Activated CD8-positive, alpha-beta memory T cell treated with anti-CD3 and anti-CD28 coated beads, Interleukin-2, amount 50 U/mL, for 4 hours (primary cell): ENCODE measurements at places on chromosomes 11 and 22.
A peak's percentile ranks its signal among the peaks of the same experiment; 100 is the strongest.

DNA sequence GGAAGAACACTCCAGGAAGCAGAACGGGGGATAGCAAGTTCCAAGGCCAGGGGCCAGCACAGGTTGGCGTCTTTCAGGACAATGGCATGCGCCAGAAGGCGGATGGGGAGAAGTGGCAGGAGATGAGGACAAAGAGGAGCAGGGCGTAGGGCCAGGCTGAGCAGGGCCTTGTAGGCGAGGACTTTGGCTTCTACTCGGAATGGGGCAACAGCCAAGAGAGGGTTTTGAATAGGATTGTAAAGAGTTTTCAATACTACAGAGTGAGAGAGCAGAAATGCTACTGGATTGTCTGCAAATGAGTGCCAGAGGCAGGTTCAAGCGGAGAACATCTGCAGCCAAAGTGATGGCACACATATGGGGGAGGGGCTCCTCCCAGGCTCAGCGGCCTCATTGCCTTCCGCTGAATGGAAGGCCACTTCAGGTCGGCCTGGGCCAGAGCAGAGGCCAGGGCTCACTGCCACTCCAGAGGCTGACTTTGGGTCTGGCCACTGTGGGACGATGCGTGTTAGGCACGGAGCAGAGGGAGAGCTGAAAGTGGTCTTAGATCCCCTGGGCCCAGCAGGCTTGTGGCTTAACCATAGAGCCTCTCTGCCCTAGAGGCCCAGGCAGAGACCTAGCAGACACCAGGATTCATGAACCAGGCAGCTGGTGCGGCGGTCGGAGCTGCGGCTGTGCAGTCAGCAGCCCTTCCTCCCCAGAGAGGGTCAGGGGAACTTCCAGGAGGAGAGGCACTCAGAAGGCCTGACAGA, 118.2 kb downstream of the DSCAML1 start:
- no peak for DNase-seq

DNA sequence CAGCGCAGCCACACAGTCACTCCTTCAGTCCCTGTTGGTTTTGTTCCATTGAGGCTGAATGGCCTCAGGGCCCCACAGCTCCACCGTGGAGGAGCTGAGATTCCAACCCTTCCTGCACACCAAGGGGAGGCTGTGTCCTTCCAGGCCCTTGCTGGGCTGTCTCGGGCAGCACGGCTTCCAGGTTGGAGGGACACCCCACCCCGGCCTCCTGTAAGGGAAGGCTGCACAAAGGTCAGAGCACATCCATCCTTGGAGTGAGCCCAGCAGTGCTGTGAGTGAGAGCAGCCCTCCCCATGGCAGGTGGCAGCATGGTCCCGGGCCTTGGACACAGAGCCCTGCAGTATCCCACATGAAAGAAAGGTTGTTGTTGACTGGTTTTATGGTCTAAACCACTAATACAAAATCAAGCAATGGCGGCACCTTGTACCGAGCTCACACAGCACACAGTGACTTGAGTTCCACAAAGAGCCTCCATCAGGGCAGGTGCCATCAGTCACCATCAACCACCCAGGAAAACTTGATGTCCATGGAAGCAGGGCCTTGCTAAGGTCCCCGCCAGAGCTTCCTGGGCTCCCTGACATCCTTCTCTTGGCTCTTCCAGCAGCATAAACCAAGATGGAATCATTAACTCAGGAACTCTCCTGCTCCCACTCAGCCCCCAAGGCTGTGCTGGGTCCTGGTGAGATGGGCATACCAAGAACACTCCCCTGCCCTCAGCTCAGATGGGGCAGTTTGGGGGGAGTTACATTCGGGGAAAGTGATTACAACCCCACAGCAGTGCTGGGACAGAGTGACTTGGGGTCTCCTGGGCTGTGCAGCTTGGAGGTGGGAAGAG, 1500.4 kb downstream of the TBC1D22A start:
- no peak for DNase-seq

GRCh38 chr11:76621868-76622267, 48.7 kb downstream of the LRRC32 start:
- DNase-seq, result peak; percentile 1

DNA sequence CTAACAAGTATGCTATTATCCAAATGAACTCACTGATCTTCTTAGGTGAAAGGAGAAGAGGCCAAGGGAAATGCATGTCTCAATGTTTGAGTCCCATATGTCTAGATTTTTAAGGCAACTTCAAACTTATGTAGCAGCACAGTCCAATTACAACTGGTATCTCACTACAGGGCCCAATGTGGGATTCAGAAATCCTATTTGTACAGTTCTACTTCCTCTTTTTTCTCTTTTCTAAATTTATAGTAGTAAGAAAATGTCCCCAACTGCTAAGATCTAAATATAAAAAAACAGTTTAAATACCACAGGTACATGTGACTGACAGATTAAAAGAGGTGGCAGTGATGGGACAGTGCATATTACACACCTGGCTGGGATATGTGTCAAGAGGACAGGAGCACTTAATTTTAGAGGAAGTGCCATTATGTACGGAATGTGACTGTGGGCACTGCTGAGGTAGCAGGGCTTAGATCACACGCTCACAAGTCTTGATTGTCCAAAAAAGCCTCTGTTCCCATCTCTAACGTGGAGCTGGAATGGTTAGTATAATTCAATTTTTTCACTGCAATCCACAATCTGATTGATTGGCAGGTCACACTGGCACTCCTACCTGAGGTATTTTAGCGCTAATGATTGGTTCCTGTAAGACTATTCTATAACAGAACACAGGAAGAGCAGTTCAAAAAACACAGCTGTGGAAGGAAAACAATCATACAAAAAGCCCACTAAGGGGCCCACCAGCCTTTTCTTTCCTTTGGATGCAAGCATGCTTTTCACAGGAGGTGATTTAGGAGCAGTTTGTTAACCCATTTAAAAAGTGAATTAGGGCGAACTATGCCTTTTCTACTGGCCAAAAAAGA, 34.6 kb downstream of the APOL5 start:
- no peak for DNase-seq

DNA sequence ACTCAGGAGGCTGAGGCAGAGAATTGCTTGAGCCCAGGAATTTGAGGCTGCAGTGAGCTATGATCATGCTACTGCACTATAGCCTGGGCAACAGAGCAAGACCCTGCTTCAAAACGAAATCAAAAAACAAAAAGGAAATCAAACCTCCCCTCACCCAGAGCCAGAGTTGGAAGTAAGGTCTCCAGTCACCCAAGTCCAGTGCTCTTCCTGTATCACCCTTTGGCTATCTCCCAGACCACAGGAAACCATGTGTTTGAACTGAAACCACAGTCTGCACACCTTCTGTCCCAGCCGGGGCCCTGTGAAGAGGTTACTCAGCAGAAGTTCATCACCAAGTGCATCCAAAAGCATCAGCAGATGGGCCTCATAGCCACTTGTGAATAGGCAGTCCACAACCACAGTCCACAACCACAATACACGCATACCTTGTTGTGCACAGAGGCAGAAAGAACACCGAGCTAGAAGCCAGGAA, 4.6 kb downstream of the MYH9 start:
- peak; percentile 47 for DNase-seq

- DNase-seq, result peak; percentile 9
Observed at GRCh38 chr22:47372111-47372581, 609.7 kb downstream of the TBC1D22A start.

GRCh38 chr11:130831506-130831905, 84.8 kb downstream of the SNX19 start:
- no peak for DNase-seq

DNA sequence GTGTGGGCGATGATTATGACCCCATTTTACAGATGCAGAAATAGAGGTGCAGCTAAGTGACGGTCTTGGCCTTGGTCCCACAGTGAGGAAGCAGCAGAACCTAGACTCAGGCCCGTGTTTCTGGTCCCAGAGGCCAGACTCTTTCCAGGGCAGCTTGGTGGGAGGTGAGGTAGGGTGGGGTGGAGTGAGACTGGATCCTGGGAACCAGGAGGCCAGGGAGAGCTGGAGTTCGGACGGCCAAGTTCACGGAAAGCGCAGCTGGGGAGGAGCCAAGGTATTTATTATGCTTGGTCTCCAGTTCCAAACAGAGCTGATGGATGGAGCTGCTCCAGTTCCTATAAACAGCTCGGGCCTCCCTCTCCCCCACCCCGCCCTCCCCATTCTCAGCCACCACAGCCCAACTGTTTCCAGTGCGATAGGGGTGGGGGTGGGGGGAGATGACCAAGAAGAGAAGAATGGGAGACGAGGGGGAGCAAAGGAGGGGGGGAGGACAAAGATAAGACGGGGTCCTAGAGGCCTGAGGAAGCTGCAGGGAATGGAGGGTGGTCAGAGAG, 16.2 kb downstream of the LRRC32 start:
- DNase-seq, result no peak

- DNase-seq, result peak; percentile 50
Observed at GRCh38 chr11:121494355-121495099, 41.8 kb upstream of the SORL1-AS1 start.

DNA sequence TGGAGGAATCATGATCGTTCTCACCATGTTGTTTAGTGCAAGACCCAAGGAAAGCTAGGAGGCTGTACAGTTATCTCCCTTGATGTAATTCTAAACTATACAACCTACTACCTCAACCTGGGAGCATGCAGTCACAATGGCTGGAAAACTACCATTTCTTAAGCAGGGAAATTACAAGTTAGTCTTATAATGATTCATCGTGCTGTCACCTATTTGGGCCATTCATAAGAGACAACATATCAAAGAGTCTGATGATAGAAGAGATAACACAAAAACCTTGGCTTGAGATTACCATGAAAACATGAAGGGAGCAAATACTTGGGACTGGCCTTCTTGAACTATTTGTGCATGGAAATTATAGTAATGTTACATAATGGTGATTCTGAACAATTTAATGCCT, 30.5 kb upstream of the BLID start:
- DNase-seq, result no peak

GRCh38 chr11:58471892-58472291, 29.9 kb upstream of the OR5B12 start:
- no peak for DNase-seq

GRCh38 chr11:73961321-73961720, 10.5 kb downstream of the DNAJB13 start:
- no peak for DNase-seq

DNA sequence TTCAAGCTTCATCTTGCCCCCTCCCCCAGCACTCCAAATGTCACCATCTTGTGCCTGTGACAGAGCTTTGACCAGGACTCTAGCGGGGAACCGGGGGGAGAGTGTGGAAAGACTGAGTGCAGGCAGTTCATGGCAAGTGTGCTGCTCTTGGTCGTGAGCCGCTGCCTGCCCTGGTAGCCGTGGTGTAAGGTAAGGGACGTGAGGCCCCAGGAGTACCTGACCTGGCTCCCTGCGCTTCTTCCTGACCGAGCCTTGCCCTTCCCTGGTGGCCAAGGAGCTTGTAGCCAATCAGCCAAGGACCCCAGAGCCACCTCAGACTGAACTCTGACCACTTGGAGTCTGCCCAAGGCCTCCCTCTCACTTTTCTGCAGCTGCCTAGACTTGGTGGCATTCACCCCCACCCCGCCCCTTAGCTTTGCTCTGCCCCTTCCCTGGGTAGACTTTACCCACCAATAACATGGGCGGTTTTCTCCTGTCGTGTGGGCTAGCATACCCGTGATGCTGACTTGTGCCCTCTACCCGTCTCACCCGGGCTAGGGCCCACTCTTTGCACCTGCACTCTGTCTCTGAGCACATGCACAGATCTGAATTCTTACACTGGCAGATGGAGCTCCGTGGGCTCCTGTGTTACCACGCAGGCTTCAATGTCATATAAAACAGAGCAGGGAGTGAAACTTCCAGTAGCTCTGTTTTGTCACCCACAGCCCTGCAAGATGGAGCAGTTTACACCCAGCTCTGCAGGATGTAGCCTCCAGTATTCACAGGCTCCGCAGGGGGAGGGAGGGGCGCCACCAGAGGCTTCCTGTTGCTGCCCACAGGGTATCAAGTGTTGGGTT, 1.5 kb downstream of the DGKZ start:
- DNase-seq, result peak; percentile 66

DNA sequence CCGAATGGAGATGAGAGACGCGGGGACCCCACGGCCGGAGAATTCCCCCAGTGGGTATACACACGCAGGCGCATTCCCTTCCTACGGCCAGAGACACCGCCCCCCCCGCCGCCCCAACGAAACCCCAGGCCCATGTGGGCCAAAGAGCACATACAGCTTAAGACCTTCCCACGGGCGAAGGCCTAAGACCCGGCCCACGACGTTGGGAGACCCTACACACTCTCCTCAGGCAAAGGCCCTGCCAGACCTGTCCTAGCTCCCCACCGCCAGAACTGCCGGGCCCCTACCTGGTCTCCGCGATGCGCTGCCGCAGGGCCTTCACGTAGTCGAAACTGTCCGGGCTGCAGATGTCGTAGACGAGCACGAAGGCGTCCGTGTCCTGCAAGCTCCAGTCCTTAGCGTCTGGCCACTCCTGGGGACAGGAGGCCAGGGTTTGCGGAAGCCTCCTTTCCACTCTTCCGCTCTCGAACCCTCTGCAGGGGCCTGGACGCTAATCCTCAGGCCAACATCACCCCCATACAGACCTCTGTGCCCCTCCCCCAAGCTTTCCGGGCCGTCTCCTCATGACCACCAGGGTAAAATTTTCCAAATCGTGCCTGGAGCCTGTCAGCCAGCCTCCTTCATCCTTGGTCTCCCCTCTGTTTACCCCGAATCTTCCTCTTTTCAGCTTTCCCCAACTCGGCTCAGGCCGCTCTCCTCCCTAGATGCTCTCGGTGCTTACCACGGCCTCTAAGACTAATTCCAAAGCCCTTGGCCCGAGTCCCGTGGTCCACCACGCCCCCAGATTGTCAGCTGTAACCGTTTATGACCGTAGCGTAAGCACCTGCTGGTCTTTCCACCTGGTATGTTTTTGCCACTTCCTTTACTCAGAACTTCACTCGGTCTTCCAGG, 1.7 kb downstream of the RASL10A start:
- no peak for DNase-seq

DNA sequence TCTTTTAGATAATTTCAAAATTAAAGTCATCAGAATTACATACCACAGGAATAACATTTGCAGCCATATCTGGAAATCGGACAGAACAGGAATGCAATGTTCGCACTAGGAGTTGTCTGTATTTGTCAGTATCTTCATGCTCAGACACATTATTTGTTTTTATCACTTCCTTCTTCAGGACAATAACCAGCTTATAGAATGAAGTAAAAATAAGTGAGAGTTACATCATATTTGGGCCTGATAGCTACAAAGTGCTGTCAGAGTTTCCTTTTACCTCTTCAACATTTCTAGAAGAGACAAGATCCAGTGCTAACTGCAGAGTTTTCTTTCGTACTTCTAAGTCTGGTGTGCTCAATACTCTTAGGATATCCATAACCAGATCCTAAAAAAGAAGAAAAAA, 18.9 kb downstream of the COPB1 start:
- DNase-seq, result no peak

- DNase-seq, result no peak
Observed at GRCh38 chr11:16942911-16943310, 71.3 kb downstream of the PLEKHA7 start.

DNA sequence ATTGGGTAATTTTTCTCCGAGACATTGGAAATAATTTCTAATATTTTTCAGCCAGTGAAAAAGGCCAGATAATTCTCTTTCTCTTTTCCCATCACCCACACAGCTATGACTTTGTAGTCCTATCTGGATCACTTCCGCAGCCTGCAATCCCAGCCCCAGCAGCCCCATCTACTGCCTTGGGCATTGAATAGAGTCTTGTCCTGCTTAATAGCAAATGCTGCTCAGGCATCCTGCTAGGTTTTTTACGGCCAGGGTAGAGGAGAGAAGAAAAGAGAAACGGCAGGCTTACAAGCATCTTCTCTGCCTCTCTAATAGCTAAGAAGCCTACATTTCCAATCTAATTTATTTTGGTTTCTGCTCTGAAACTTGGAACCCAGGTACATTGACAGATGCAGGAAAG, 154.3 kb upstream of the B3GAT1 start:
- no peak for DNase-seq
